ENCODE measurements at places on chromosomes 6 and 20.

GRCh38 chr6:135624402-135625295, 127.1 kb upstream of the AHI1 start:
- peak; percentile 11 for DNase-seq

GRCh38 chr6:88298066-88298845, 132.1 kb upstream of the CNR1 start:
- no peak for DNase-seq

GRCh38 chr6:85641522-85641896, 1.2 kb downstream of the SYNCRIP start:
- DNase-seq, result no peak

DNA sequence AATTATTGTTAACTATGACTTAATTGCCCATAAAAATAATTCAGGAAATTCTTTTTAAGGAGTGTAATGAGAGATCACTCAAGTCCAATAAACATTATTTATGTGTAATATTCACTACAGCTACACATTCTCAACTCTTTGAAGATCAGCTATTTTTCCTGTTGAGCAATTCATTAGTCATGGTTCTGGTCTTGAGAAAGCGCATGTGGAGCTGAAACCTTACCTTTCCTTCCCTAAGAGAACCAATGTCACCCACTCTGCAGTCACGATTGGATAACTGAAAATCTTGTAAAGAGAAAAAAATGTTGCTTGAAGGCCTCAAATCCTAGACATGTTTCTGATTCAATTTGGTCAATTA, 736.9 kb upstream of the MARCKS start:
- peak; percentile 98 for DNase-seq

- DNase-seq, result no peak
Measured at GRCh38 chr6:169139179-169139971, 114.3 kb downstream of the THBS2 start.

GRCh38 chr6:122730775-122731386, 48.6 kb upstream of the FABP7 start:
- peak; percentile 55 for DNase-seq

DNA sequence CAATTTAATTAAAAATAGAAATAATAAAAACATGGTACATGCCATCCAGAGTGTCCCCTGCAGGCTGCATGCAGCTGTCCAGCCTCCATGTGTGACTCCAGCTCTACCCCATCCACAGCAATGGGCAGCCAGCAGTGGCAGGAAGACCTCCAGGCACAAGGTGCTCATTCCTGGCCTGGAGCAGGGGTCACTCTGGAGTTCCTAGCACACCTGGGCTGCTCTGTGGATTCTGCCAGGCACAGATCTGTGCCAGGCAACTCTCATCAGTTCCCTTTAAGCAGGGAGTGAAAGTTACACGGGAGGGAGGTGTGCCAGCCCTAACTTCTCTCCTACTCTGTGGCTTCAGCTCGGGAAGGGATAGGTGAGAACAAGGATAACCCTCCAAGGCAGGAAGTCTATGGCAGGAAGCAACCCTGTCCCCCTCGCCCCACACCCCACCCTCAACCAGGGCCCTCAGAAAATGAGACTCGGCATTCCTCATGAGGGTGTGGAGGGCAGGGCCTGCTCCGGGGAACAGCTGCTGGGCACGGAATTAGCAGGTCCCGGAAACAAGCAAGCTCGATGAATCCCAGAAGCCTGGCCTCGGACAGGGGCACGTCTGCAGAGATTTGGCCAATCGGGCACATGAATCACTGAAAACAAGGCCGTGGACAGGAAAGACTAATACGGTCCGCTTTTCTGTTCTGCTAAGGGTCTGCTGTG, 10.0 kb downstream of the JPH2 start:
- DNase-seq, result peak; percentile 75

DNA sequence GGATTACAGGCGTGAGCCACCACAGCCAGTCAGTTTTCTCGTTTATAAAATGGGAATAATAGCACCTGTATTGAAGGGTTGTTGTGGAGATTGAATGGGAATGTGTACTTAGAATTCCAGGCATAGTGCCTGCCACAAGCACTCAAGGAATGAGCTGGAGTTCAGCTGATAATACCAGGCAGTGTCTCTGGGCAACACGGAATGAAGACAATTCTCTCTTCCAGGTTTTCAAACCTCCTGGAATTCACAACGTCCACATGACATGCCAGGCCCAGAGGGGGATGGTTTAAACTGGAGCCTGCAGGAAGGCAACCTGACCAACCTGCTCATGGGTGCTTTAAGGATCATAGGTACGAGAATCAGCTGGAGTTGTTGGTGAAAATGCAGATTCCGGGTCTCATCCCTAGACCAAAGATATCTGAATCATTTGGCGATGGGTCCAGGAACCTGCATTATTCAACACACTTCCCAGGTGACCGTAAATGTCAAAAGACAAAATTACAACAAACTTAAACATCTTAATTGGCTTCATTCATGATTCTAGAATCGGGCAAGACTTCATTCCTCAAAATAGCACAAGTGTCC, 1.9 kb upstream of the PTPN1 start:
- DNase-seq, result peak; percentile 60

DNA sequence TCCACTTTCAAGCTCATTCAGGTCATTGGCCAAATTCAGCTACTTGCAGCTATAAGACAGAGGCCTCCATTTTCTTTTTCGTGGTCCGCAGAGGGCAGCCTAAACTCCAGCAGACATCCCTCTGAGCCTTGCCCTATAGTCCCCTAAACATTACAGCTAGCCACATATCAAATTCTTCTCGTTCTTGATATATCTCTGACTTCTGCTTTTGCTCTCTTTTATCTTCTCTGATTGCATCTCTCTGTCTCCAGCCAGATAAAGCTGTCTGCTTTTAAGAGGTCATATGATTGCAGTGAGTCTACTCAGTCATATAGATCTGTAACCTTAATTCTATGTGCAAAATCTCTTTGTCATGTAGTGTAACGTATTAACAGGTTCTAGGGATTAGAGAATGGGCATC, 358.4 kb upstream of the RGS17 start:
- no peak for DNase-seq

- peak; percentile 46 for DNase-seq
Measured at GRCh38 chr20:16898433-16898832, 150.3 kb downstream of the OTOR start.

DNA sequence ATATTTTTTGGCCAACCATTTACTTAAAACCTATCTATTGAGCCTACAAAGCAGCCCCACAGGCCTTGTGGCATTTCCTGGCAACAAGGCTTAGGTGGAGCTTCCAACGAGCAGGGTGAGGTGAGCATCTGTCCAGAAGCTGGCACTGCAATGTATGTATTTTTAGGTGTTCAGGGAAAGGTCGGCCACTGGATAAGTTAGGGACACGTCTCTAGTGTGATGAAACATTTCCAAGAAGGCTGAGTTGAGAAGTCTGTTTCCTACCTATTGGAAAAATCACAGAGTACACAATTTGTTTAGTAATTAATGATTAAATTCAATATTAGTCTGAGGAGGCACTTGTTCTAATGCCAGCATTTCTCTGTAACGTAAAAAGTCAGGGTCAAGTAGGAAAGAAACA, 17.8 kb upstream of the RCAN2 start:
- no peak for DNase-seq

GRCh38 chr20:44233436-44234016, 13.6 kb upstream of the GDAP1L1 start:
- DNase-seq, result no peak

GRCh38 chr20:31948008-31948407, 3.8 kb downstream of the PDRG1 start:
- no peak for DNase-seq

GRCh38 chr20:56372850-56373249, 14.1 kb downstream of the FAM210B start:
- no peak for DNase-seq

DNA sequence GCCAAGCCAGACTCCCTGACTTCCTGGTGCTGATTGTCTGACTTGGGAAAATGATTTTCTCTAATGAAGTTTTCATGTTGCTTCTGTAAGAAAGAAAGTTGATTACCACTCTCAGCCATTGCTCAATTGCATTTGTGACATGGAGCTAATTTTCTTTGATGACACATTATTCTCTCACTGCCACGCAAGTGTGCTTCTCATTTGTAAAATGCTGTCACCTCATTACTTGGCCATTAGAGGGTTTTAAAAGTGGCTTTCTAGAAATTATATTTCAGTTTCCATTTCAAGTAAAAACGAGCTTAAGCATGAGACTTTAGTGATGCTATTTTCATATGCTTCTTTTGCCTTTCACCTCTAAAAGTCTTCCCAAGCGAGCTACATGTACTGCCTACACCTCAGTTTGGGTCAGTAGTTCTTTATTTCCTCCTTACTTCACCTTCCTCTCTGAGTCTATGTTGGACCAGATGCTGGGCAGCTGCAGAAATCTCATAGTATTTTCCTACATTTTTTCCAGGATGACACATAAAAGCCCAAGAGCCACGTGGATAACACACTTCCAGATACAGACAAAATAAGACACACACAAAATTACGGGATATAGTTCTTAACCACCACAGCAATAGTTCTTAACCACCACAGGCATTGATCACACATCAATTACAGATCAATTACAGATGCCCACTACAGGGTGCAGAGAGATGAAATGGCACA, 6.3 kb upstream of the FAM210B start:
- peak; percentile 60 for DNase-seq

DNA sequence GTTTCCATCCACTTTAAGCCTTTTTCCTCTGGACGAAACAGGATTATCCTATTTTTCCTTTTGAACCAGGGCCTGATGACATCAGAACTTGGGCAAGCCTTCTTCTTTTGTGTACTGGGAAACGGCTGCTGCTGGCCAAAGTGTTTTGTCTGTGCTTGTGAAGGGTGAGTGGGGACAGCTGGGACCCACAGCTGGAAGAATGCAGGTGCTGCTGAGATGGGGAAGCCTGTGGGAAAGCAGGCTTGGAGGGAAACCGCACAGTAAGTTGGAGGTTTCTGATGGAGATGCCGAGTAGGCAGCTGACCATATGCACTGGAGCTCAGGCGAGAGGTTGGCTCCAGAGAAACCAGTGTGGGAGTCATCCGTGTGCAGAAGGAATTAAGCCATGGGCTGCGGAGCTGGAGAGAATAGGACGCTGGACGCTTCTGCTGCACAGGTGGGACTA, 8.5 kb upstream of the PSMG4 start:
- no peak for DNase-seq

DNA sequence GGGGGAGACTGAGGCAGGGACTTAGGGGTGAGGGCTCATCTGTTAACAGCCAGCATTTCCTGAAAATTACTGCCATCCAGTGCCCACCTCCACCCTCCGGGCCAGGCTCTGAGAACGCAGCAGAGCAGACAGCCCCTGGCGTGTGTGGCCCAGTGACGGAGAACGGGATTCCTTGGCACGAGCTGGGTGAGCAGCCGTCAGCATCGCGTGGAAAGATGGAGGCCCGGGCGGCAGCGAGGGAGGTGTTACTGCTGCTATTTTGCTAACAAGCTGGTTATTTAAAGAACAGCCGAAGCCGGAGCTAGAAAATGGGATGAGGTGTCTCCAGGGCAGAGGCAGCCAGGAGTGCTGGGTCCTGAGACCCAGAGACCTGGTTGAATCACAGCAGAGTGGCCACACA, 62.7 kb downstream of the DLGAP4 start:
- DNase-seq, result no peak

DNA sequence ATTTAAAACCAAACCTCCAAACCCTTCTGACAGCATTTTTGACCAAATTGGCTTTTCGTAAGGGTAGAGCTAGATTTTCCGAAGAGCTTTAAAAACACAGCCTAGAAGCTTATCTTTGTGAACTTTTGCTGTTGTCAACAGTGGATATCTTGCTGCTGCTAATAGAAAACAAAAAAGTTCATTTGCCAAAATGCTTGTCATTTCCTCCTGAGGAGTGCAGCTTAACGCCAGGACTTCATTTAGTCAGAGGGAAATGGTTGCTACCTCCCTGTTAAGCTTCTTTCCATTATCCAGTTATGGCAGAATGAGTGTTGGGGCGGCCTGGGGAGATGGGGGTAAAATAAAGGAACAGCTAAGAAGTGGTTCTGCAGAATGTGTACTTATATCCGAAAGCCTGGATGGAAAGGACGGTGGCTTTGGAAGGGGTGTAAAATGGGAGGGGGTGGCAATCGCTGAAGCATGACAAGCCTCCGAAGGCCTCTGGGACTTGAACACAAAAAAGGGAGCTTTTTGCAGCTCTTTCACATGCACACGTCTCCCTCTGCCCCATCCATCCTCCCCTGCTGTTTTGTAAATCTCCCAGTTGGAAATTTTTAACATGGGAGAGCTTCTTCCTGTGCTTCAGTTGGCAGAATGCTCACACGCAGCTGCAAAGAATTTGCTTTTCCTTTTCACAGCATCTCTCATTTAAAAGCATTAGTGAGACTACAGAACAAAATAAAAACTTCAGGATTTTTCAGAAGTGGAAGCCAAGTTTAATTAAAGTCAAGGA, 22.5 kb downstream of the JARID2 start:
- DNase-seq, result no peak

DNA sequence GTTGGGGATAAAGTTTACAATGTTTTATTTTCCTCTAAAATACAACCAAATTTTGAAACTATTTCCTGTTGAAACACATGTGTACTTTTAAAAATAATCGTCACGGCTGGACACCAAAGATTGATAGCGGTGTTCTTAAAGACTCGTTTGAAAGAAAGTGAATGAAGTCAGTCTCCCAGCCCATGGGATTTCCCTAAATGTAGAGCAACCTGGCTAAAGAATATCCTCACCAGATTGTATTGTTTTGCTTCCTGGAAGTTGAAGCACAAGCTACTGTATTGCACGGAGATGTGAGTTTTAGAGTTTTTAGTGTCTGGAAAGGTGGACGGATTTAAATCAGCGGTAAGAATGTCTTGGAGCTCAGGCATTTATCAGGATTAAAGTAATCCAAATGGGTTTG, 189.5 kb downstream of the THBS2 start:
- no peak for DNase-seq

- DNase-seq, result no peak
Measured at GRCh38 chr6:79731471-79731870, 100.3 kb downstream of the SH3BGRL2 start.

DNA sequence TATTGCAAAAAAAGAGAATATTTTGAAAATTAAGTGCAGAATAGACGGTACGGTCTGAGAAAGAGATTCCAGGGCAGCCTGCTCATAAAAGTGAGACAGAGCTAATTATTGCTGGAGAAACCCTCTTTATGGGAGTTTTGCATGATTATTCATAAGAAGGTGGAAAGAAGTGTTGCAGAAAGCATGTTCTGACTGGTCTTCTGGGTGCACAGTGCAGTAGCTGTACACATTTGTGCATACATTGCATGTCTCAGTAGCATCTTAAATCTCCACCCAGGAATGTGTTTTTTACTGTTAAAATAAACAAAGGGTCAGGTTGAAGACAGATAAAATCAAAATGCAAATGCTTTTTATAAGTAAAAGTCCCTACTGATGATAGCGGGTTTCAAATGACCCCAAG, 1813.6 kb upstream of the DEFB115 start:
- no peak for DNase-seq

Data from AG10803 (cell line).